ENCODE measurements at places on chromosomes 11 and 22. TPM values are rescaled to one million over a fixed set of nuclear protein-coding genes. Genes with fewer than 3 reads are reported as not detected.

The ISX gene
- total RNA-seq: not detected

The DLG2 gene
- 0.28 TPM for total RNA-seq

The GLB1L2 gene
- total RNA-seq: 1.4 TPM

The ANO1 gene
- total RNA-seq: 2.7 TPM

The RFPL2 gene
- 0.13 TPM for total RNA-seq

All from A549 treated with GW870086 at 1 μM for 4 hours (cell line).